NCI-H524 treated with DMSO at 0.1 percent for 48 hours (cell line): ENCODE measurements at places on chromosomes 2 and 18.

GRCh38 chr2:65985986-65986385, 448.9 kb upstream of the MEIS1 start:
- DNase-seq = no peak

DNA sequence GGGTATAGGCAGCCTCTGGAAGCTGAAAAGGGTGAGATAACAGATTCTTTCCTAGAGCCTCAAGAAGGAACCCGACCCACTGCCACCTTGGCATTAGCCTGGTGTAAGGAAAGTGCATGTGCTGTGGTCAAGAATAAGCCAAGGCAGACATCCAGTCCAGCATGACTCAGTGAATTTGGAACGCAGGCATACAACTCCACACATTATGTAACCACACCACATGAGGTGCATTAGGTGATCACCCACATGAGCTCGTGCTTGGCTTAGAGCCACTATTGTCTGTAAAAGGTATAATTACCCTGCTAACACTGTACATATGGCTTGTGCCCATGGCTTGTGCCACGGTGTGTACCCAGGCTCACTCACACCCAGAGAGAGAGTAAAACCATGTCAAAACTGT, 583.7 kb upstream of the HNMT start:
- DNase-seq = no peak

DNA sequence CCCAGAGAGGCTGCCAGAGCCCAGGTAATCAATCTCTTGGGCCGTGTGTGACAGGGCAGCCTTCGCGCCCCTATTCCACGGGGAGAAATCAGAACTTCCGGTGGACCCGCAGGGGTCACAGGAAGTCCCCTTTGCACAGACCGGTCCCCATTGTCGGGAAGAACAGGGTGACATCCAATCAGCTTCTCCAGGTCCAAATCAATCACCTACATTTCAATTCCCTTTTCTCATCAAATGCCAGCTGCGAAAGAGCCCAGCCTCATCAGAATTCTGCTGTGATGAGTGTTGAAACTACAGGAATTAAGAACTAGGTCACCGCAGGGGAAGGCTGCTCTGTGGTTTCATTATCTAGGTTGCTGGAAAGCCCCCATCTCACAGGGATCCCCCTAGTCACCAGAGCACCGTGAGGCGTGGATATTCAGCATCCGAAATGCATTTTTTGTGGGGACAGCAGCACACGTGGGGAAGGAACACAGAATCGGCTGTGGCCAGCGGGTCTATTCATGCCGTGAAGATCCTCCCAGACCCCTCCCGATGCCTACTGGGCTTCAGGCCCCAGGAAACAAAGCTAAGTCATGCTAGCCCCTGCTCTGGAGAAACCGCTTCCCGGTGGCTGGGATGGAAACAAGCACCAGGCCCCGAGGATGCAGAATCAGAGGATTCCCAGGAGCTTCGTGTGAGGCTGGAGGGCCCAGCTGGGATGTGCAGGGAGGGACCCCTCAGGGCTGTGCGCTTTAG, 193.7 kb upstream of the ID2 start:
- DNase-seq = no peak

DNA sequence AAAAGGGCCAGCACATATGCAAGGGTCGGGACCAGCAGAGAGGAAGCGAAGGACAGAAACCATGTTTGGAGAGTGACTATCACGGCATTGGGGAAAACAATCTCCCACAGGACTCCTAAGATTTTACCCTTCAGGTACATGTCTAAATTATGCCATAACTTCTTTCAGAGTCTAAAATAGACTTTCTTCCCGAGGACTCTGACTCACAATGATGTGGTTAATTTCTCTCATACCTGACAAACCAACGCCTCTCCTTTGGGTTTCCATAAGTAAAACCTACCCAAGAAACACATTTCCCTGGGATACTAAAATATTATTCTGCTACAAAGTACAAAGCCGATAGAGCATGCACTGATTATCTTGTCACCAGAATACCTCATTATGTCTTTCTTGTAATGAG, 127.8 kb upstream of the NETO1 start:
- DNase-seq = no peak

GRCh38 chr2:6769346-6769745, 96.4 kb downstream of the CMPK2 start:
- no peak for DNase-seq

DNA sequence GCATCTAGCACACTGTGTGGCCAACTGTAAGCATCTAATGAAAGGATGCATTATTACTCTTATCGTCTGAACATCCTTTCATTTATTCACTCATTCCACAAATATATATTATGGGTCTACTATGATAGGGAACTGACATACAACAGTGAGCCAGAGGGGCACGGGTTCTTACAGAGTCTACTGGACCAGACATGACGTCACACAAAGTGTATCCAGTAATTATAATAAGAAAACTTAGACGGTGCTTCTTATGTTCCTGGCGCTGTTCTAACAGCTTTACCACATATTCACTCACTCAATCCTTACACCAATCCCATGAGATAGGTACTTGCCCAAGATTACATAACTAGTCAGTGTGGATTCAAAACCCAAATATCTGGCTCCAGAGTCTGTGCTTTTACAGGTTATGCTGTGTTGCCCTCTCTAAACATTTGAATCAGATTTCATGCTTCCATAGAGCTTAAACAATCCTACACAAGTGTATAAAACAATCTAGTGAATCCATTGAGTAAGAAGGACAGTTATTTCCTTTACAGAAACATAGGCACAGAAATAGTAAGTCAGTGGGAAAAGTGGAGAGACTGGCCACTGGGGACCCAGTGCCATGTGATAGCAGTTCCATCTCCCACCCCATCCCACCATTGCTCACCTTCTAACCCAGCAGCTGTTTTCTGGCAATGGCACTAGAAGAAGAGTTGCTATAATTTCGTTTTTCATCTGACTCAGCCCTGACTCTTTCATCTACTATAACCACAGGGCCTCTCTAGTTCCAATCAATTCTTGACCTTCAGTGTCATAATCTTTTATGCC, 24.2 kb upstream of the ARL5A start:
- DNase-seq = no peak

GRCh38 chr2:28030600-28030999, 140.1 kb downstream of the BABAM2 start:
- no peak for DNase-seq

GRCh38 chr2:216477283-216478035, 21.2 kb upstream of the RPL37A start:
- DNase-seq = no peak

GRCh38 chr2:236871500-236872001, 214.1 kb upstream of the COPS8 start:
- no peak for DNase-seq

DNA sequence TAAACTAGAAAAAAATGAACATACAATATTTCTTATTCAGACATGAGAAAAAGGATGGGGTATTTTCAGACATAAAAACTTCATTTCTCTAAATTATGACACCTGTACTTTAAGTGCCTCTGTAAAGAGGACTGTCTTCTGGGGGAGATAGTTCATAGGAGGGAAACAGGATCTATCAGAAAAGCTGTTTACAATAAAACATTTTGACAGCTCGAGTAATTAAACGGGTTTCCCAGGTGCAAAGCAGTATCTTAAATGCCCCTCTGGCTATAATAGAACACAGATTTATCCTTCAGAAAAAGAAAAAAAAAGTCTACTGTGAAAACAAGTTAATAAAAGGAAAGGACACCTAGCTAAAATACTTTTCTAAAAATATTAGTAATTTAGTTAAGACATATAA, 311.4 kb upstream of the UBE2E3 start:
- DNase-seq = no peak

- no peak for DNase-seq
These were observed 3.2 kb downstream of the MARS2 start for GRCh38 chr2:197708331-197708730.

- no peak for DNase-seq
These were observed 39.8 kb upstream of the SPTBN1 start for GRCh38 chr2:54416166-54416813.

DNA sequence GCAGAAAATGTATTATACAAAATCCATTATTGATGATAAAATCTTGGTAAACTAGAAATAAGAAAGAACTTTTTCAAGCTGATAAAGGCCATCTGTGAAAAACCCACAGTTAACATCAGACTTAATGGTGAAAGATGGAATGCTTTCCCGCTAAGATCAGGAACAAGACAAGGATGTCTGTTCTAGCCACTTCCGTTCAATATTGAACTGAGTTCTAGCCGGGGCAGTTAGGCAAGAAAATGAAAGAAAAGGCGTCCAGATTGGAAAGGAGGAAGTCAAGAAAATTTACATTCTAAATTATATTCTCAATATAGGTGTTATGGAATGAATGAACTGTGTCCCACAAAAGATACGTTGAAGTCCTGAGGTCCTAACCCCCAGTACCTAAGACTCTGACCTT, 39.1 kb upstream of the DTNB start:
- no peak for DNase-seq

GRCh38 chr2:16972276-16972675, 306.6 kb upstream of the CYRIA start:
- DNase-seq = no peak

DNA sequence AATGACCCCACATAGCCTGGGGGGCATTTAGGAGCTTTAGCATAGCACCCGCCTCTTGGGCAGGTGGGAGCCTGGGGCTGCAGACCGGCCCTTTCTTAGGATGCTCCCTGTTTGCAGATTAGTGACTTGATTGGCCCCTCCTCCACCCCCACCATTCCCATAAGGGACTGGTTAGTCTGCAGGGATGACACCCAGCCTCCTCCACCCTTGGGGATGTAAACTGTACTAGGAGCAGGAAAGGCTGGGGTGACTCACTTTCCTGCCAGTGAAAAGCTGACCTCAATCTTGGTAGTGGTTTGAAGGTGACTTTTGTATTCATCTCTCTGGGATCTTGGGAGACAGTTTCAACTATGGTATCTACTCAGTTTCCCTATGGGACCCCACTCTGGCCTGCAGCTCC, 24.2 kb downstream of the CTIF start:
- DNase-seq = no peak

GRCh38 chr2:204615456-204615855, 70.2 kb downstream of the PARD3B start:
- DNase-seq = no peak

GRCh38 chr2:239621611-239622010, 220.8 kb upstream of the HDAC4 start:
- DNase-seq = no peak

DNA sequence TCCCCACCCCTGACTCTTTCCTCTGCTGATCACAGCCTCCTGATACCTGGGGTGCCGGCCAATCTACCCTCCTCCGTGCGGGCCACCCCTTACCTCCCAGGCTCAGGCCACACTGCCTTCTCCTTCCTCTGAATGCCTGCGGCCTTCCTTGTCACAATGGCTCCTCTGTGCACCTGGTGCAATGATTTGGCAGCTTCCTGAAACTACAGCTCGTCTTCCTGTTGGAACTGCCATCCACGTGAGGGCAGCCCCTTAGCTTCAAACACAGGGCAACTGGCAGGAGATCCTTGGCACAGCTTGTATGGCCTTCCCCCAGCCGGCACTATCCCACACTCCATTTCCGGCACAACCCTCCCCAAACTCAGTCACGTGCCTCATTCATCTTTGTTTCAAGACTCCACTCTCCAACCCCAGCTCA, 69.0 kb downstream of the STPG4 start:
- DNase-seq = no peak

GRCh38 chr18:63299837-63300745, 19.5 kb downstream of the BCL2 start:
- DNase-seq = no peak

- no peak for DNase-seq
These were observed 69.7 kb downstream of the TGOLN2 start for GRCh38 chr2:85257970-85258605.

GRCh38 chr2:33457556-33458247, 18.7 kb upstream of the RASGRP3 start:
- no peak for DNase-seq

DNA sequence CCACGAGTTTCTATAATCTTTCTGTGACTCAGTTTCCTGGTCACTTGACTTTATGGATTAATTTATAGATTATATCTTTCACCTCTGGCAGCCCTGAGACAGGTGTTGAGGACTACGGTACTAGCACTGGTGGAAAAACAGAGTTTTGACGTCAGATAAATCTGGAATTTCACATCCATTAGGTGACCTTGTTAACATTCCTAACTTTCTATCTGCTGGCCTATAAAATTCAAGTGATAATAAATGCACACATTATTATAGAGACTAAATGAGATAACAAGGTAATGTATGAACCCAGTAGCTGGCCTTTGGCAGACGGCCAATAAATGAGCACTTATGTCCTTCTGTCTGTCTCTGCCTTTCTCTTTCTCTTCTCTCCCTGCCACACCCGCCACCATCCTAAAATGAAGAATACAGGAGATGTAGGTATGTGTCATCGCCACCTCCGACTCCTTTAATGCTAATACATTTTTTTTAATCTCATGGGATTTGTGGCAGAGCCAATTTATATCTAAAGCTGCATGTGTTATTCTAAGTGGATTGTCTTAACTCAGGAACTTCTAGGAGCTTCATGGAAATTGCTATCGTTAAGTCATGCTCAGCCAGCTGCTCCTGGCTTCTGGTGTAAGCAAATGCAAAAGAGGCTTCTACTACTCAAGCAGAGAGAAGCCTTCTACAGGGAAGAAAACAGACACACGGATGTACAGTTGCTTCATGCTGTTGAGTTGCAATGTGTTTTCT, 2.3 kb downstream of the TM4SF20 start:
- DNase-seq = peak; percentile 77

GRCh38 chr2:85705680-85706039, 11.5 kb downstream of the GNLY start:
- DNase-seq = no peak

- DNase-seq = no peak
These were observed 15.6 kb upstream of the NFATC1 start for GRCh38 chr18:79379931-79380815.

- peak; percentile 27 for DNase-seq
These were observed 139.8 kb downstream of the LTBP1 start for GRCh38 chr2:33086400-33087015.

GRCh38 chr2:36733215-36733614, 36.7 kb downstream of the VIT start:
- no peak for DNase-seq

DNA sequence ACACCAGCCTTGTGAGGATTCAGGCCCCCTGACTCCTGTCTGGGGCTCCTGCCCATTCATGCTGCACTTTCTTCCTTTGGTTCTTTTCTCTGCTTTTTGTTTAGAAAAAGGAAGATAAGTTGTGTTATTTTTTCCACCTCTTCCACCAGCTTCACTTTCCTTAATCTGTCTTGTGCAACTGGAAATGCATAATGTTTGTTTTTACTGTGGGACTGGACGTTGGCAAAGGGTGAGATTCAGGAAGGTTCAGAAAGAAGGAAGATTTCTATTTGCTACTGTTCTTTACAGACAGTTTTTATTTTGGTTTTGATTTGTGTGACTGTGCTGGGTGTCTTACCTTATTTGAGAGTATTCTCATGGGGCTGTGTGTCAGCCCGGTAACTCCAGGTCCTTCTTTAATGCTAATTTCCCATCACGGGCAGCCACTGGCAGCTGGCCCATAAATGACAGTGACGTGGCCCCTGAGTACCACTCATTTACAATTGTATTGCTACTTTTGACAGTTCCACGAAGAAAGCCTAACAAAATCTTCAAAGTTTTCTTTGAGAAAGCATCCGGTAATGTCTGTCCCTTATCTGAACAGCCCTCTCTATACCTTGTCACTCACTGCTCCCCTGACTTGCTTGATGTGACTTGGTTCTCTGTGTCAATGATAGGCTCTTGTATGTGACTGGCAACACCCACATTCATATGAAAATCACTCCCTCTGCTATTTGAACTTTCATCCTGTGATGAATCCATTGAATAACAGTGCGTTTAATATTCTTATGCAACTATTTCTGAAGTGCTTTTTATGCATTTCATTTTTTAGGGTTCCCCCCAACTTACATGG, 32.7 kb downstream of the RHBDD1 start:
- no peak for DNase-seq

GRCh38 chr2:196224756-196225155, 53.4 kb upstream of the STK17B start:
- DNase-seq = no peak
